ENCODE measurements at places on chromosomes 2 and 18. TPM values are rescaled to one million over a fixed set of nuclear protein-coding genes. Genes with fewer than 3 reads are reported as not detected.

DNA sequence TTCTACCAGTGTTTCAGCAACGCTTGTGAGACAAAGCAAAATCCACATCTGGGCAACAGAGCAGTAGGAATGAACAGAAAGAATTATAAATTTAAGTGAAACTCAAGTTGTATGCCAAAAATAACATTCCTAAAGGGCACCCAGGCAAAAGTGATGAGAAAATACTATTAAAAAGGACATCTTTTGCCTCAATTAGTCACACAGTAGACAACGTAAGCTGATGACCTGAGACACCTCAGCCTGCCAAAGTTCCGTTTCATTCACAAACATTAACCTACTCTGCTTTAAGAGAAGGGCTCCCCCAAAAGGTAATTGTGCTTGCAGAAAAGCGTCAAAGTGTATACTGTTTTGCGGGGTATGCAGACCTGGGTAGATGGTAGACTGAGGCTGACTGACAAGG, 7.2 kb downstream of the HDLBP start:
- peaks cover 10% of the 10 kb centered on the region for H3K4me1 ChIP-seq
- H3K4me3 ChIP-seq, result no peak overlapping the region
- DNase-seq, result no peak
- no peaks in the 10 kb centered on the region for H3K27me3 ChIP-seq
- H3K27ac ChIP-seq, result no peak overlapping the region

DNA sequence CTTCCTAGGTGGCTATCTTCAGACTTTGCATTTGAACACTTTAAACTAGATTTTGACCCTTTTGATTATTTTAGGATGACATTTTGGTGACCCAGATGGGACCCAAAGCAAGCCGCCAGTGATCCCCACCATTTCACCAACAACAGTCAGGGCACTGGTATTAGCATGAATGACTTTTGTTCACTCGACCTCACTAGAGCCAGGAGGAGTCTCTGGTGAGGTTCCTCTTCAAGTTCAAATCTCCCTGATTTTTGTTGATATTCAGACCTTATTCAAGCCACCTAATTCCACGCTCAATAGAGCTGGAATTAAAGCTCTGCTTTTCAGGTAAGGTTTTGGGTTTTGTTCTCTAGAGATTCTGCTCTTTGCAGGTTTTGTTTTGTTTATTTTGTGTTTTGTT, 202.3 kb downstream of the MREG start:
- H3K27me3 ChIP-seq, result no peaks in the 10 kb centered on the region
- H3K4me1 ChIP-seq, result peaks cover 3% of the 10 kb centered on the region
- no peak for DNase-seq
- no peaks in the 10 kb centered on the region for H3K36me3 ChIP-seq

DNA sequence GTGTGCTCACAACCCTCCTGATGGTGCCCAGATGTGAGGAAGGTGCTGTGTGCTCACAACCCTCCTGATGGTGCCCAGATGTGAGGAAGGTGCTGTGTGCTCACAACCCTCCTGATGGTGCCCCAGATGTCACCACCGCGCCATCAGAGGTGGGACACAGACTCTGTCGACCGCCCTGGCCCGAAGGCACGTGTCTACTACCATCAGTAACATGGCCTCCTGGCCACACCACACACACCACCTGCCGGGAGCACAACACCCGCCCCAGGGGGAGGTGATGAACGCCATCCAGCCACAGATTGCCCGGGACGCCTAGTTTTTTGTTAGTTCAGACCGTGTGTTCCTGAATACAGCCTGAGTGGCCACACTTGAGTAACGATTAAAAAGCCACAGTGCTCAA, 24.5 kb downstream of the HDAC4 start:
- H3K4me3 ChIP-seq, result no peak overlapping the region
- no peak for DNase-seq
- H3K27me3 ChIP-seq, result no peaks in the 10 kb centered on the region

SS18 gene
- total RNA-seq, result 91.6 TPM

GALR1 gene
- total RNA-seq, result 1.9 TPM

CRACDL gene
- 15.1 TPM for total RNA-seq

Data from transverse colon (tissue), 4 donors.